Stimulated activated CD8-positive, alpha-beta memory T cell treated with anti-CD3 and anti-CD28 coated beads, Interleukin-15, amount 100 ng/mL, for 1 hour (primary cell): ENCODE measurements at places on chromosomes 1 and 21.

- DNase-seq = no peak
Measured at GRCh38 chr1:23283667-23284602, 60.1 kb downstream of the HNRNPR start.

GRCh38 chr21:44919111-44919912 lies 1.4 kb downstream of the ITGB2 start:
- no peak for DNase-seq

DNA sequence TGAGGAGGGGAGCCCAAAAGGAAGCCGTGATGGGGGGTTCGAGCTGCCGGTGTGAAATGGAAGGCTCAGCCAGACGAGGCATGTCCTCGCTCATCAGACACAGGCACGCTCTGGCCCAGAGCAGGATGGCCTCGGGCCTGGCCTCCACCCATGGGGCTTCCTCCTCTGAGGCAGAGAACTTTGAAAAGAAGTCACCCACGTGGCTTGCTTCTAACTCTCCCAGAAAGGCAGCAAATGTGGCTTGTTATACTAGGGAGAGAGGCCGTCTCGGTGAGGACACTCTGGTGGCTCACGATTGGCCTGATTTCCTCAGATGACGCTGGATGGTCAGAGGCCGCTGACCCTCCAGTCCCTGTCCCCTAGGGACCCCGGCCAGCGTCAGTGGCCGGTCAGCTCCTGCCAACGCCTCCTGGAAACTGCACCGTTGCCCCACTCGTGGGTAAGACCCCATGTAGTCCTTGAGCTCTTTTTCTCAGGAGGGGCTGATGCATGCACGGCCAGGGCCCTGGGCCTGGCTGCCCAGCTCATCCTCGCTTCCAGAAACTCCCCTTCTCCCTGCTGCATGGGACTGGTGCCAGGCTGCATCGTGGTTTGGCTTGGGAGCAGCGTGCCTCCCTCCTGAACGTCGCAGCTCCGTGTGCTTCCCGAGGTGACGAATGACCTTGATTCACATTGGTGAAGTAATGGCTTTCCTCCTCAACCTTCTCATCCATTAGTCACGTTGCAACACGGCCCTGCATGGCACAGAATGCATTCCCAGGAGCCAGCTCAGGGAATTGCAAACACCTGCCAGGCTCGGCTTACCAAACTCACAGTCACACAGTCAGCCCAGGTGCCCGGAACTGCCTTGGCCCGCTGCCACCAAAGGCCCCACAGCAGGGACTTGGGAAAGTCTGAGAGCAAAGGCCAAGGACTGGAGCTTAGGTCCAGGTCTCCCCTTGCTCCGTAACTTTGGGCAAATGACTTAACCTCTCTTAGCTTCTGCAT lies 58.8 kb downstream of the TOMM20 start:
- DNase-seq = no peak

DNA sequence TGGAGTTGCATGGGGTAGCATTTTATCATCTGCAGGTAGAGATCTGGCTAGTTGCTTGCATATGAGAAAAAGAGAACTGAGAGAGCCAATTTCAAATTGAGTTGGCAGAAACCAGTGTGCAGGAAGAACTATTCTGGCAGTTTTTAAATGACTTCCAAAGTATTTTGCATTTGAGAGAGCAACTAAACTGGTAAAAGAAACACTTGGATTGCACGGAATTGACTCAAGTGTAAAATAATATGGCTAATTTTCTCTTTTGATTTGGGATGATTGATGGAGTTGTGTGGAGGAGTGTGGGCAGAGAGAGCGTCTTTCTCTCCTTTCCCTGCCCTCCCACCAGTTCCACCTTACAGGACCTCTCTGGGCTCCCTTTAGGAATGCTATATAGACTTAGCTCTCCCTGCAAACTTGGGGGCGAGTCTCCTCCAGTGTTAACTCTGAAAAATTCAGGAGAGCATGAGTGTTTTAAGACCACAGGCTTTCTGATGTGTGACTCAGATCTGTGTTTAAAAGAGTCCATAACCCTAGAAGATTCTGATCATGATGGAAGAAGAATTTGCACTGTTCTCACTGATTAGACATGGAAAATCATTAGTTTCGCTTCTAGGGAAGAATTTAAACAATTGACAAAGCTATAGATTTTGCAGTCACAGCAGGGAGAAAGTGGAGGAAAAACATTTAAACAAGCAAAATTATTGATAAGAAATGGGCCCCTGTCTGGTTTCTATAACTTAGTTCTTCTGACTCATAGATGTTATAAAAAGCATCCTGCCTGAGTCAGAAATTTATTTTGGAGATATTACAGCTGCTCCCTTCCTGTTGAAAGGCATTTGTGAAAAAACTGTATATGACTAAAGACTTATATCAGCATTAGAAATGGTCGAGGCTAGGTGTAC lies 24.9 kb upstream of the CTBS start:
- DNase-seq = no peak

DNA sequence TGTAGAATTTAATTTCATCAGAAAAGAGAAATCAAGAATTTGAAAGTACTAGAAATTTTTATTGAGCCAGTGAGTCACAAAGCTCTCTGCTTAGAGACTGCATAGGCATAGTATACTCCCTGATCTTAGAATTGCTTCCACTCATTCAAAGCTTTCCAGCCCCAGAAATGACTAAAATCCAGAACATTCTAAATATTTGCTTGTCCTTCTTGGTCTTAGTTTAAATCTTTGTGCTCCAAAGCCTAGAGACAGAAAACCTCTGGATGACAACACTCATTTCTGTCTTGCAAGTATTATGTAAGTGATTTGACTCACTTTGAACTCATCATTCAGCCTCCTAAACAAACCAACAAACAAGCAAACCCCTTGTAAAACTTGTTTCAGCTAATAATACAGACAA lies 74.2 kb downstream of the PTPRC start:
- no peak for DNase-seq

DNA sequence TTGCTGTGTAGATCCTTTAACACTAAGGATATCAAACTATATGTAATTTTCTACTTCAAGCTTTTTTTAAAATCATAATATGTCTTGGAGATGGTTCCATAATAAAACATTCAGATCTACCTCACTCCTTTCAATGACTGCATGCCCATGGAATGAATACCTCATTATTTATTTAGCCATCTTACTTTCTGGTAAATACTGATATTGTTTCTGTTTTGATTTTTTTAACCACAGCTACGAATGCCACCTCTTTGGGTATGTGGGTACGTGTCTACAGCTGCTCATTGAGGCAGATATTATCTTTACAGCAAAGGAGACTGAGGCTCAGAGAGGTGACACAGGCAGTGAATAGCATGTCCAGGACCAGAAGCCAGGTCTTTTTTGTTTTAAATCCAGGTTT lies 215.7 kb downstream of the ST6GALNAC3 start:
- DNase-seq = no peak

- DNase-seq = no peak
Measured at GRCh38 chr1:31230378-31230777, 9.3 kb downstream of the NKAIN1 start.

DNA sequence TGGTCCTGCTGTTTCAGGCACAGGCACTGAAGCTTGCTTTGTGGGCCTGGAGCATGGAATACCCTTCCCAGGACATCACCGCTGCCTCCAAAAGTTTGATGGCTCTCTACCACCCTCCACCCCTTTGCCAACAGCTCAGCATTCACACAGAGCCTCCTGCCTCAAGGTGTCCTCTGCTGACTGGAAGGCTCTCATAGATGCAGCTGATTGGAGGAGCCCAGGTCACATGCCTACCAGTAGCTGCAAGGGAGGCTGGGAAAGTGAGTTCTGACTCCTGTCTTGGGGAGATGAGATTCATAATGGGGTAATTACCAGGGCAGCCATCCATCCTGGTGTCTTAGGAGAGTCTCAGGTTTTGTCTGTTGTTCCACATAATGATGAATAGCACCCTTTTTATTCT lies 124.8 kb upstream of the GRIK3 start:
- DNase-seq = no peak

DNA sequence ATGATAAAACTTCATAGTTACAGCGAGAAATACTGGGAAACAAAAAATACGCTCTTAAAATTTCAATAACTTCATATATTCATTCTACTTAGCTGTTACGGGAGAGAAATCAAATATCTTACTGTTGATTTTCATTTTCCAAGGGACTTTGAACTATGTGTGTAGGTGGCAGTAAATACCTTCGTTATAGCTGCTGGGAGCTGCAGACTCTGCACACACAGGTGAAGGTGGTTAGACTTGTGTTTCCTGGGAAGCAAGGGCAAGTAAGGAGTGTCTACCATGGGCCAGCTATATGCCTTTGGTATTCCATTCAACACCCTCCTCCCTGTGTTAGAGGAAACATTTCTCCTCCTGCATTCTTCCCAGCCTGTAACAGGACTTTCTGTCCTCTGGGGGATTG lies 51.4 kb upstream of the DIRAS3 start:
- no peak for DNase-seq

GRCh38 chr1:247857069-247857984 lies at the start of gene TRIM58:
TSS of gene TRIM58 (plus strand) at chr1:247857187. CDS start at chr1:247857247, 60 bp downstream.
- DNase-seq = no peak

GRCh38 chr1:42586016-42586415 lies 72.2 kb upstream of the PPIH start:
- no peak for DNase-seq

DNA sequence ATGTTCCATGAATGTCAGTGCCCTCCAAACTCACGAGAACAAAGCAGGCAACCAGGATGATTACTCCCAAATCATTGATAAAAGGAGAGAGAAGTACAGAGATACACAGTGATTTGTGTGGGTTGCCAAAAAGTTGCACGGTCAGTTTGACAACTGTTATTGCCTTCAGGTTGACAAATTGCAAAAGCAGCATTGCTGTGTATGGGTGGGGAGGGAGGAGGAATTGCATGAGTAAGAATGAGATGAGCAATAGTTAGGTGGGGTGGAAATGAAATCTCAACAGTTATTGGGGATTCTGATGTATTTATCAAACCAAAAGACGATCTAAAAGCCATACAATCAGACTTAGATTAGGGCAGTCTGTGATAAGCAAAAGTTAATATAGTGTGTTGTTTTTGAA lies 93.7 kb downstream of the NTMT2 start:
- DNase-seq = no peak

DNA sequence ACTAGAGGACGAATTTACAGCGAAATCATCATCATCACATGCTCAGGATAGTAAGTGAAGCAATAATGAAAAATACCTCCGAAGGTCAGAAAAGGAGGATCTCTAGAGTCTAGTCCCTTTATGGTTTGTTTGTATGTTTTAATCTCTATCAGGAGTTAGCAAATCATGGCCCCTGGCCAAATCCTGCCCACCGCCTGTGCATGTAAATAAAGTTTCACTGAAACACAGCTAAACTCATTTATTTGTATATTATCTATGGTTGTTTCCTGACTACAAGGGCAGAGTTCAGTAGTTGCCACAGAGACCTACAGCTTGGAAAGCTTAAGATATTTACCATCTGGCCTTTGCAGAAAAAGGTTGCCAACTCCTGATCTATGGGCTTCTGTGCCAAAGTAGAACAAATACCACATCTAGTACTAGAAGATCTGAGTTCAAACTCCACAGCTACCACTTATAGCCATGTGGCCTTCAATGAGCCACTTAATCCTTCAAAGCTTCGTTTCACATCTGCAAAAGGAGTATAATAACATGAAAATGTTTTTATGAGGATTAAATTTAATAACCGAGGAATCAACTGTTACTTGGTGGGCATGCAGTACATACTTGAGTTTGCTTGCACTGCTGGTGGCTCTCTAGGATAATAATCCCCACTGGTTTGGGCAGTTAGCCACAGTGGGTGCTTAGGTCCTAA lies 94.0 kb upstream of the KIF26B start:
- DNase-seq = no peak

GRCh38 chr1:226653311-226653921 lies 85.7 kb downstream of the ITPKB start:
- DNase-seq = peak; percentile 30

DNA sequence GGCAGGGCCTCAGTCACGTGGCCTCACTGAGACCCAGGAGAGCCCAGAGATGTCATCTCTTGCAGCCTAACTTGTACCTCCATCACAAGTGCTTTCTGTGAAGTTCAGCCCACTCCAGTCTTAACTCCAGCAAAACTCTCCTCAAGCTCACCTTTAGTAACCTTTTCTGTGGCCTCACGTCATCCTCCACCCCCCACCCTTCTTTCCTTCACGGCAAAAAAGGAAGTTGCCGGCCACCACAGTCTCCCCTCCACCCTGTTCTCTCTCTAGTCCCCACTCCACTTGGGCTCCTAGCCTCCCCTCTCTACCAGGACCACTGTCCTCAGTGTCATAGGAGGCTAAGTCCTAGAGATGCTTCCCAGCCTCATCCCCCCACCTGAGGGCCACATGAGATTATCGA lies 106.9 kb downstream of the LACTBL1 start:
- no peak for DNase-seq

- no peak for DNase-seq
Measured at GRCh38 chr21:44288251-44289110, 2.8 kb downstream of the AIRE start.

DNA sequence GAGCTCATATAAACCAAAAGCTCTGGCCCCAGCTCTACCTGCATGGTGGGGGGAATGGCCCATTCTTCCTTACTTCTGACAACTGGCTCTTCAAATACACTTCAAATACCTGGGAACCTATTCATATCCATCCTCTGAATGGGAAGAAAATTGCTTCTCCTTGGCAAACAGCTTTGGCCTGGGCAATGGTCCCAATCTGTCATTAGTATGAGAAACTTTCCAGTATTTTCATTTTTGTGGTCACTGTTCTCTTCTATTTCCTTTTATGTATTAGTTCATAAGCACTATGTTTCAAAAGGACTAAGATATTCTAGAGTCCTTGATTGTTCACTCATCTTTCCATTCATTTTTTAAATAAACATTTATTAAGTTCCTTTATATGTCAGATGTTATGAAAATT lies 5.2 kb upstream of the HSD3B2 start:
- DNase-seq = no peak

GRCh38 chr21:36539434-36540150 lies 59.7 kb upstream of the CLDN14 start:
- DNase-seq = no peak

DNA sequence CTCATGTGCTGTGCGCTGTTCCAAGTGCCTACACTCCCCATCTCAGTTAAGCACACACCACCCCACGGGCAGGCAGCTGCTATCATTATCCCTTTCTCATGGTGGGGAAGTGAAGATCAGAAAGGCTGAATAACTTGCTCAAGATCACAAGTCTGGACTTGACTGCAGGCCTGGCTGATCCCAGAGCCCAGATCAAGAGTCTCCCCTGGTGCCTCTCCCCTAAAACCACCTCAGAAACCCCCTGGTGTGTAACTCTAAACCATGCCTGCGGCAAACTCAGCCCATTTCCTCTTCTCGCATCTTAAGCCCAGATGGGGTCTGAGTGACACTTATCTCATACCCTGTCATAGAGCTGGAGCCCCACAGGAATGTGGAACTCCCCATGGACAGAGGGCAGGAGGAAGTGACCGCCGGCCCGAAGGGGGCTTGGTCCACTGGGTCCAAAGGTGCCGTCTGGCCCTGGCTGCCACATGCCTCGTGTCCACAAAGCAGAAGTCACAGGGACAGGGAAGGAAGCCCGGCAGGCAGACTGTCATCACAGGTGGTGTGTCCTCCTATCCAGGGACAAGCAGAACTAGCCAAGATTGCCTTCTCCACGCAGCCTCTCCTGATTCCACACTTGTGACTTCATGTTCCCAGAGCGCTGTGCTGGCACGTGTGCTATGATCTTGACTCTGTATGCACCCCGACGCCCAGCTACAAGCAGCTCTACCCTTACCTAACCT lies 92.1 kb downstream of the SYF2 start:
- DNase-seq = no peak
